GM12892 (cell line): ENCODE measurements at places on chromosomes 5 and 9.

DNA sequence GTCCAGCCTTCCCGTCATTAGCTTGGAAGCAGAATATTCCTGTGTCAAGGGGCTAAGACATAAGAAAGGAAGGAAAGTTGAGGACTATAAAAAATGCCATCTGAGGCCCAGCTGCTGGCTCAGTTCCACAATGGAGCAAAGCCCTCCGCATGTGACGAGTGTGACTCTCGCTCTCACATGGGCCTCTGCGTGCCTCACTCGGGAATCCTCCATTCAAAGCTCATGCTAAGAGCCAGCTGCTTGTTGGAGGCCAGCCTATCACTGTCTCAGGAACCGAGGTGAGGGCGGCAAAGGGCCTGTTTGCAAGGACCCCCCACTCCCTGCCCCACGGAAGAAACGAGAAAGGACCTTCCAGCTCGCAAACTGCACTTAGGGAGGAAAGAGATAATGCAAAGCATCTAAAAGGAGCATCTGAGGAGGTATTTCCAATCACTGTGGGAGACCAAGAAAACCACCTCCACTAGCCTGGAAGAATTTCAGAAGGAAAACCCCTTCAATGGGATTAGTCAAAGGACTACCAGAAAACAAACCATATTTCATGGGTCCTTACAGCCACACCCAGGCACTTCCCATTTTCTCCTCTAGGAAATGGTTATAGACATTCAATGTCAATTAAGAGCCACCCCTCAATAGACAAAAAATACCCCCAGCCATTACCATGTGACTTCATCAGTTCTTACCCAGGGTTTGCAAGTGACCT lies 95.3 kb downstream of the PRRT1B start:
- no peak for DNase-seq

GRCh38 chr5:175561085-175561484 lies 82.7 kb downstream of the SFXN1 start:
- no peak for DNase-seq

GRCh38 chr9:89315482-89315881 lies 2.8 kb upstream of the SECISBP2 start:
- no peak for DNase-seq

DNA sequence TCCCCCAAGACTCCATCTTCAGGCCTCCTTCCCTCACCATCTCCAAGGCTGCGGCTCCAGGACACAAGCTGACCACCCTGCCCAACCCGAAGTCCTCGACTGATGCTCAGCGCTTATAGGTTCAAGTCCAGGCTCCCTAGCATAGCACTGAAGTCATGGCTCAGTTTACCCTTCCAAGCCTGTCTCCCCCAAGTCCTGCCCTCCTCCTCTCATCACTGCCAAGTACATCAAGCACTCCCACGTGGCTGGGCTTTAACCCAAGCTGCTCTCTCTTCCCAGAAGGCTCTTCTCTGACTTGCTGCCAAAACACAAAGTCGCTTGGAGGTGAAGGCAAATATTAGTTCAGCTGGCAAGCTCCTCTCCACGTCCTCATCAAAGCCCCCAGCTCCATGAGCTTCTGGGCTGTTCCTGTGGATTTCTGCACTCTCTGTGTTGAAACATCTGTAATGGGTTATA lies 22.1 kb upstream of the MARCHF6 start:
- DNase-seq = no peak

GRCh38 chr5:140169410-140169809 lies 5.6 kb upstream of the CYSTM1 start:
- no peak for DNase-seq

GRCh38 chr5:36357391-36357975 lies 55.8 kb upstream of the RANBP3L start:
- no peak for DNase-seq

DNA sequence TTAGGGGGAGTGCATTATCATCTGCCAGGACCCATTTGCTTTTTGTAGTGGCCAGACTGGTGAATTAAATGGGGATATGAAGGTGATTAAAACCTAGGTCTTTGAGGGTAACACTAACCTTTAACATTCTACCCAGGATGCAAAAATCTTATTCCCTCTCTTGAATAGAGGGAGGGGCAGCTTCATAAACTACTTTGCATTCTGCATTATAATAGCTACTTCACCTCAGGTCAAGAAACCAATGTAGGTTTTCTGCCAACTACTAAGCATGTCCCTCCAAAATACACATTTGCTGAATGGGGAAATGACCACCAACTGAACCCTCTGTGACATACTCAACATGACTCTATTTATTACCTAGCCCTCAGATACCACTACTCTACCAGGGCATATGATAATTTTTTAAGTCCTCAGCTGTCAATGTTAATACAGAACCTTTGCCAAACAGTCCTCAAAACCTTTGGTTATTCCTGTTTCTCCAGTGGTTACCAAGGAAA lies 477.6 kb upstream of the CD180 start:
- DNase-seq = no peak

DNA sequence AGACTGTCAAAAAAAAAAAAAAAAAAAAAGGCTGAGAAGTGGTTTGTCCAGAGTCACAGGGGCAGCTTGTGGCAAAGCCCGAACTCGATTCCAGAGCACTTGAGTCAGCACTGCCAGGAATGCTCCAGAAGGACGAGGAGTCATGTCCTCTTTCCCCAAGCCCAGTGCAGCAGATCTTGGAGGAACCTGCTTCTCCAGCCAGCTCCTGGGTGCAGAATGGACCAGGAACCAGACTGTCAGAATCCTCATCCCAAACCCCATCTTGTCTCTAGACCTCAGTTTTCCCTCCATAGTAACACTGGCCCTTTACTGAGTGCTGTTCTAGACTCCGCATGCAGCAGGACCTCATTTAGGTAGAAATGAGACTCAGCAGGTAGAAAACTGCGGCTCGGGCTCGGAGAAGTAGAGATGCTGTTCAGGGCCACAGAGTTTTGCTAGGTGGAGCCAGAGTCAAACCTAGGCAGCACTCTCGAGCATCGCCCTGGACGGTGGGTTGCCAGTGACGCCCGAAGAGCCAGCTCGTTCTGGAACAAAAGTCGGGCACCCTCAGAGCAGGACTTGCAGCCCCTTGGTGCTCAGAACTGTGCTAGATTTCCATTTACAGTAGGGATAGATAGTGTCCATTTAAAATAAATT lies 15.4 kb downstream of the CD74 start:
- no peak for DNase-seq

GRCh38 chr5:140185409-140185808 lies 10.4 kb downstream of the CYSTM1 start:
- no peak for DNase-seq

GRCh38 chr5:34957857-34958690 lies 28.7 kb downstream of the DNAJC21 start:
- DNase-seq = no peak

DNA sequence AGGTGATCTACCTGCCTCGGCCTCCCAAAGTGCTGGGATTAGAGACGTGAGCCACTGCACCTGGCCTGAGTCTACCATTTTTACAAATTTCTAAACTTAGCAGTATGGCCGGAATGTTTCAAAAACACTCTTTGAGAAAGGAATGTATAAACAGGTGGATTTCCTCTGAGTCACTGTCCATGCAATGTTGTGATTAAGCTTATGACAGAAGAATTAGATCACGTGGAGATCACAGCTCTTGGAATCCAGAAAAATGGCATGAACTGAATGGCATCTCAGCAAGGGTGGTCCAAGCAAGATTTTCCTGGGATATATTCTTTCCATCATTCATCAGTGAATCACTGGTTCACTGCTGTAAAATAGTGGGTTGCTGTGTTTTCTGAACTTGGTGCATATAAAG lies 865.0 kb downstream of the PTPRD start:
- DNase-seq = no peak

- no peak for DNase-seq
These were observed 30.2 kb downstream of the SREK1 start for GRCh38 chr5:66174338-66174737.

DNA sequence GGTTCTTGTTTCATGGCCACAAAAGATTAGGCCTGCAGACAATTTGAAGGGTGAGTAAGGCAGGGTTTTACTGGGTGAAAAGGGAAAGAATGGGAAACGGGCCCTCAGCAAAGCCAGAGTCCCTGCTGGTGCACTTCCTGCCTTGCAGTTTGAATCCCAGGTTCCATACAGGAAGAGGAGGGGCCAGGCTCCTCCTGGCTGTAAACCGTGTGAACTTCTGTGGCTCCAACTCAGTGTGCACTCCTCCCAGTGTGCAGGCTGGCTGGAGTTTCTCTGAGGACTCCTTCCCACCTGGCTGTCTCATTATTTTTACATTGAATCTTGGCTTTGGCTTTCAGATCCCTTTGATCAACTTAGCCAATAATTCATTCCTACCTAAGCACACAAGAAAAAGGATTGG lies 367.1 kb upstream of the KLF4 start:
- no peak for DNase-seq

- no peak for DNase-seq
These were observed 31.6 kb downstream of the TLE4 start for GRCh38 chr9:79603222-79603920.

DNA sequence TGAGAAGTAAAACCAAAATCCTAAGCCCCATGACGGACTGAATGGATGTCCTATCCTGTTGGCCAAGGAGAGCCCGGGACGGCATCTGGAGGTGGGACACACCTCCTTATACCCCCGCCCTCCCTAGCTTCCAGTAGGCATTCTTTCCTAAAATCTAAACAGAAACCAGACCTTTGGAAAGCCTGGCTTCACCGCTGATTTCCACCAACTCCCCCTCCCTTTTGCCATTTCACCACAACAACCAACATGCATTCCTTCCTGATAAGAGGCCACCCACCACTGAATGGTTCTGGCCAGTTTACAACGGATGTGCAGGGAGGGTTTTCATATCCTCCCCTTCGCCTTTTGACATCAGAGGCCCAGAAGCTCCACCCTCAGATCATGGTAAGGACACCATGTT lies 9.2 kb upstream of the RARS1 start:
- no peak for DNase-seq

DNA sequence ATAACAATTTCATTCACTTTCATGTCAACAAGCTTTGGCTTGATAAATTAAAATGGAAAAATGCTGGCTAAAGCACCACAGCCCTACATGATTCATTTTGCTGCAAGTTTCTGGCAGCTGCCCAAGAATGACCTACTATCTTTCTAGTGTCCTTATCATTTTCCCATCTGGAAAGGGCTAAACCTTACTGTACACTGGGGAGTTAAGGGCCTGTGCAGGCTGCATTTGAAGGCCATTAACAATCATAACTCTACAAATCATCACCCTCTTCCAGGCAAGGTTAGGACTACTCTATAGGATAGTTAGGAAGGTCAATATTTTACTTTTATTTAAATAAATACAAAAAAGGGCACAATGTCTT lies 579.7 kb upstream of the ZNF608 start:
- no peak for DNase-seq

DNA sequence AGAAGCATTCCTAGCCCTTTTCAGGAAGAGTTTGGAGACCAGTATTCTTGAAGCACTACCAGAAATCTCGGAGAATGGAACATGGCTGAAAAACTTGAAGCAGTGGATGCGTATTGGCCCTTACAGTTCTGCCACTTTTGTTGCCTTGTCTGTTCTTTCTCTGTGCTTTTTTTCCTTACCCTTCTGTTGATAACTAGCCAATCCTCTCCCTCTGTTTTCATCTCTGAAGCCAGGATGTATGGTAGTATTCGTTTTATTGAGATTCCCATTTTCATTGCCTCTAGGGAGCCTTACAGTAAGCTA lies 564 bp upstream of the CCNH start:
- DNase-seq = no peak

- no peak for DNase-seq
These were observed 241.1 kb downstream of the CRB2 start for GRCh38 chr9:123597048-123597447.

- no peak for DNase-seq
These were observed 6.3 kb downstream of the RBM27 start for GRCh38 chr5:146209714-146210113.

GRCh38 chr5:102782217-102782872 lies 27.2 kb downstream of the PAM start:
- no peak for DNase-seq

GRCh38 chr5:149177911-149178565 lies 36.7 kb downstream of the ABLIM3 start:
- no peak for DNase-seq

GRCh38 chr5:151026679-151027078 lies 6.3 kb downstream of the GPX3 start:
- no peak for DNase-seq

DNA sequence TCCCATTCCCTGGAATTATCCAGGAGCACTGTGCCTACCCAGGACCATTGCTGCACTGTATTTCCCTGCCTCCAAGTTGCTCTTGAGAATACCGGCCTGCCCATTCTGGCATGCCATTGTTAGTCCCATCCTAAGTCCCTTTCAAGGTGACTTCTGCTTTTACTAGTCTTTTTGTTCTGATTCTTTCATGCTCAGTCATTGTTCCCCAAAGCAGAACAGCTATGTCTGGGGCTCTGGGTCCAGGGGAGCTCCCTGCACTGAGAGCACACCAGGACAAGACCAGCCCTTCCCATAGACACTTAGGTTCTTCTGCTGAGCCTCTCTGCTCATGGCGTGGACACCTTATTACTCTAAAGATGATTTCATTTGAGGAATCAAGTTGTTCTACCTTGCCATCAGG lies 388.9 kb upstream of the KLF4 start:
- DNase-seq = no peak

DNA sequence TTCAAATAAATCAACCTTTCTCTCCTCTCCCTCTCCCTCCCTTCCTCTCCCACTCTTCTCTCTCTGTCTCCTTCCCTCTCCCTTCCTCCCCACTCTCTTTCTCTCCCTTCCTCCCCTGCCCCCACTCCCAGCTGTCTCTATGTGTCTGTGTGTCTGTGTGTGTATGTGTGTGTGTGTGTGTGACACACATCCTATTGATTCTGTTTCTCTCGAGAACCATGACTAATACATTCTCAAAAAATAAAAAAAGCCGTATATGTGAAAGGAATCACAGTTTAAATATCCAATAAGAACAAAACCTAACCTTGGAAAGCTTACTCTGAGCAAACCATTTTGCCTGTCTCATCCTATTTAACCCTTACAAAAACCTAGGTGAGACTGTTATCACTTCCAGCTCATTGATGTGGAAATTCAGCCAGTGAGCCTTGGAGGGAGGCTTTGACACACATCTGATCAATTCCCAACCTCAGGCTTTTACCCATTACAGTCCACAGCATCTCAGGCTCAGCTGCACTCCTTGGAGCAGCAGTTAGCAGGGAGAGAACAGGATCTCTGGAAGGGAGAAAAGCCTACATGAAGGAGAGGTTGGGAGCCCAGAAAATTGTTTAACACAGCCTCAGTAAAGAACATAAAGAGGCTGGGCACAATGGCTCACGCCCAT lies 8.3 kb downstream of the HSD17B3 start:
- DNase-seq = no peak

GRCh38 chr9:121500165-121500478 lies 478 bp upstream of the GGTA1 start:
- no peak for DNase-seq

DNA sequence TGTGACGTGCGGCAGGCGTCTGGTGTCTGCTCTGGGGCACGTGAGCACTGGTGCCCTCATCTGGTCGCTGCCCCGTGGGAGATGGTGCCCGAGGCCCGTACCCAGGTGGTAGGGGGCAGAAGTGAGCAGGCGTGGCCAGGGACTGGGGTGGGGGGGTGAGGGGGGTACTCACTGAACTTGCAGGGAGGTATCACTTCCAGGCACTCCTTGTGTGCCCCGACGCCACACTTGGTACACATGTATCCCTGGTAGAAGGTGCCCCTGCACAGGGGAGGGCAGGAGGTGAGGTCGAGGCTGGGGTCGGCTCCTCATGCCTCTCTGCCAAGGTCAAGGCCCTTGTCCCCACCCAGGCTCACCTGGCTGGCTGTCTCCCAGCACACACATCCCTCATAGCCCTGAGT lies 45.2 kb upstream of the SARDH start:
- DNase-seq = no peak

- no peak for DNase-seq
These were observed 1201.4 kb upstream of the C9orf72 start for GRCh38 chr9:28774433-28775235.
